T-helper 2 cell (primary cell): ENCODE measurements at places on chromosomes 2 and 18.

GRCh38 chr18:36733150-36733549 lies 95.7 kb downstream of the TPGS2 start:
- DNase-seq = no peak

DNA sequence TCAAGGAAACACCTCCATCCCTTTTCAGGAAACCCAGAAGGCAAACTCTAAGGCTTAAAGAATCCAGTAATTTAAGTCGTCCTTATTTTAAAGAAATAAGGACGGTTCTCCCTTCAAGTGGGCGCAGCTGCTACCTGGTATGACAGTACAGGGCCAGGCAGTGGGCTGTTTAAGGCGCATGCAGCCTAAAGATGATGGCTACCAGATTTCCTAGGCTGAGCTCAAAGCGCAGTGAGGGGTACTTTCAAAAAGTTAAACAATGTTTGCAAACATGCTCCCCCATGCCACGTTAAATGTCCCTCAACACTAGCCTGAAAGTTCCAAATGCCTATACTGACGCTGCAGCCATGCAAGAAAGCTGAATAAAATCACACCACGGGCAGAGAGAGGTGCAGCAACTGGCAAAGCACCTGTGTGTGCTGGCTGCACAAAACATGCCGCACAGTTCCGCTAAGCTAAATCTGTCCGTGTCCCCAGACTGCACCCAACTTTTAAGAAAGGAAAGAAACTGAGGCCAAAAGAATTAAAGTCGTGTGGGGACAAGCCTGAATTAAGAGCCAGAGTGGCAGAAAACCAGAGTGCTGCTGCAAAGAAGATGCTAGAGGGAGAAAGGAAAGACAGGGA lies 583 bp downstream of the HIBCH start:
- DNase-seq = no peak

GRCh38 chr2:223122781-223123180 lies 70.8 kb downstream of the KCNE4 start:
- DNase-seq = no peak

GRCh38 chr2:42903821-42904575 lies 111.6 kb upstream of the HAAO start:
- no peak for DNase-seq

DNA sequence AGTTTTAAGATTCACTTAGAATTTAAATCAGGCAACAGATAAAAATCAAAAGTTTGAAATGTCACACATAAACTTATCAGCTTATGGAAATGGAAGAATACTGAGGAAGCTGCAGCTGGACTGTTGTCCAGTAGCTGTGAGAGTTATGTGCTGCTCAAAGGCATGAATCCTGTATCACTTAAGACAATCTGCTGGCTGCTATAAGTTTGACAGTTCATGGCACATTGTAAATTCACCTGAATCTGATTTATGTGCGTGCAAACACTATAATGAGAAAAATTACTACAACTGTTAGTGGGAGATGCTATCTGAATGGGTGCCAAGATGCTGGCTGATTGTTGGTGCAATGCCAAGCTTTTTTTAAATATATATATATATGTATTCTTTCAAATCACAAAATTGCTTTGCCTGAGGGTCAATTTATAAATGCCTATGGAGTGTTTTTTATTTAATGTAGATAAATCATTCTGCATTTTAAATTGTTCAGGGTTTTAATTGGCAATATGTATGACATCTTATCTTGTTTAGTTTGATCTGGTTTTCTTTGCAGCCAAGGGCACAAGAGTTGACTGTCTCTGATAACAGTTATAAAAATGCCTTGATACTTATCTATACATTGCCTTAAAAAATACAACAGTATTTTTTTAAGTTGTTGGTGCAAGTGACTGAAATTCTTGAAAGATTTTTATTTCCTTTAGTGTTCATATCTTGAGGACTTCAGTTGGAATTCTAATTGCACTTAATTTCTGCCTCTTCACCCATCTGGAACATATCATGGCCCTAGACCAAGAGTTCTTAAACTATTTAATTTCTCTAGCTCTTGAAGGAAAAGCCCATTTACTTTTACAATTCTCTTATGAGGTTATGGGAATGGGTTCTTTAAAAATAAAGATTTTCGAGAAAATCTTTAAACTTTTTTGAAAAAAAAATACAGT lies 48.7 kb downstream of the CAVIN2 start:
- no peak for DNase-seq

- no peak for DNase-seq
Observed at GRCh38 chr2:64737547-64737946, 83.8 kb upstream of the SERTAD2 start.

DNA sequence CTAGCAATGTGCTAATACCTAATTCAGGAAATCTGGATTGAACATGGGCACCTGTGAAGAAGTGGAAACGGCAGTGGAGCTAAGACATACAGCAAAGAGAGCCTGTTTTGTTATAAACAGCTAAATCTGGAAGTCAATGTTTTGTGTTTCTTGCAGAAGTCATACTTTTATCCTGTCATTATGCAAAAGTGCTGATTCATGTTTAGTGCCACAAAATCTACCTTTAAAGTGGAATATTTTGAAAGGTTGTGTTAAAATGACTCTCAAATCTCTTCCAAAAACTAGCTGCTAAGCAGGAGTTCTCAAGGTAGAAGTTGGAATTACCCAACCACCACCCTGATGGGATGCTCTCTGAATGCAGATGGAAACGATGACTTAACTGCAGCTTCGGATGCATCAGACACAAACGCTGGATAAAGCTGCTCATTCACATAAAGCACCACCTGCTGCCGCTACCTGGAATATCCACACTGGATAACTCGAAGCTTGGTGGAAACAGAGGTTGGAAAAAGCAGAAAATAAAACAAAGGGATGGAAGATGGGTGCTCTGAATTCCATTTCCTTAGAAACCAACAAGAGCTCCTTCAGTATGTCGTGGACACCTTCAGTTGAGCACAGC lies 132.6 kb upstream of the ZNF236 start:
- no peak for DNase-seq

DNA sequence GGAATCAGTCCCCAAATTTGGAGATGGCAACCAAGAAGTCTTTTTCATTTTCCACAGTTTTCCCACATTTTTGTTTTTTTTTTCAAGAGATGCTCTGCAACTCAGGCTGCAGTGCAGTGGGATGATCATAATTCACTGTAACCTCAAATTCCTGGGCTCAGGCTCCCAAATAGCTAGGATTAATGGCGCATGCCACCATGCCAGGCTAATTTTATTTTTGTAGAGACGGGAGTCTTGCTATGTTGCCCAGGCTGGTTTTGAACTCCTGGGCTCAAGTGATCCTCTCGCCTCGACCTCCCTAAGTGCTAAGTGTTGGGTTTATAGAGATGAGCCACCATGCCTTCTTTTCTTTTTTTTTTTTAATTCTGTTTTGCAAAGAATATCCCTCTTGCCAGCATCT lies 35.2 kb downstream of the PCBP1 start:
- DNase-seq = no peak

DNA sequence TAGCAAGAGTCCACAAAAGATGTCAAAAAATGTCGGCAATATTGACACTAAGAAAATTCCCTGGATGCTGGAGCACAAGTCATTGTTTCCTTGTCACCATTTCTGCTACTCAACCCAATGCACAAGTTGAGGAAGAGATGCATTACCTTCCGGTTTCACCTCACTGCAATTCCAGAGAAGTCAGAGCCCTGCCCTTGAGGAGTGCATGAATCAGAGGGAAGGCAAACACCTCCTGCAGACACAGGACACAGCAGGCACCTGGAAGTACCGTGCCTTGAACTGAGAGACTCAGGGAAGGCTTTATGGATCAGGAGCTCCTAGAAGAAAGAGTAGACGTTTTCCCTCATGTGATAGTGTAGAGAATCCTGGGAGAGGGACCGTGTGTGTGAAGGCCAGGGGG lies 62.7 kb upstream of the ARL4C start:
- no peak for DNase-seq

- no peak for DNase-seq
Observed at GRCh38 chr2:240881913-240882312, 13.3 kb downstream of the AGXT start.
